Stimulated activated CD4-positive, alpha-beta T cell treated with anti-CD3 and anti-CD28 coated beads, Interleukin-15, amount 100 ng/mL, for 24 hours (primary cell): ENCODE measurements at places on chromosomes 1 and 21.

DNA sequence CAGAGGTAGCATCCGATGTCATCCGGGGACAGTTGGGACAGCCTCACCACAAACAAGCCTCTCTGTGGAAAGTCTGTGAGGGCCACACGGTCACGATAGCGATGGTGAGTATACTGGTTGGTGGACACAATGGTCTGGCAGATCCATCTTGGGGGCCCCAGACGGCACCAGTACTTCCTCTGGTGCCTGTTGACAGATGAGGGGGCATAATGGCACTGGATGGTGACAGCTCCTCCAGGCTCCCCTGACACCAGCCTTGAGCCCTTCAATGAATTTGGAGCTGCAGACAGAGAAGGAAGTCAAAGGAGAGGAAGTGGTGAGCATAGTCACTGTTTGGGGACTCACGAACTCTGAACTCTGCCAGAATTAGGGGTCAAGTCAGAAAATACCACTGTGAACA lies 8.0 kb downstream of the FCAMR start:
- DNase-seq = no peak

- DNase-seq = no peak
Observed at GRCh38 chr1:24297187-24297851, 21.8 kb upstream of the GRHL3 start.

DNA sequence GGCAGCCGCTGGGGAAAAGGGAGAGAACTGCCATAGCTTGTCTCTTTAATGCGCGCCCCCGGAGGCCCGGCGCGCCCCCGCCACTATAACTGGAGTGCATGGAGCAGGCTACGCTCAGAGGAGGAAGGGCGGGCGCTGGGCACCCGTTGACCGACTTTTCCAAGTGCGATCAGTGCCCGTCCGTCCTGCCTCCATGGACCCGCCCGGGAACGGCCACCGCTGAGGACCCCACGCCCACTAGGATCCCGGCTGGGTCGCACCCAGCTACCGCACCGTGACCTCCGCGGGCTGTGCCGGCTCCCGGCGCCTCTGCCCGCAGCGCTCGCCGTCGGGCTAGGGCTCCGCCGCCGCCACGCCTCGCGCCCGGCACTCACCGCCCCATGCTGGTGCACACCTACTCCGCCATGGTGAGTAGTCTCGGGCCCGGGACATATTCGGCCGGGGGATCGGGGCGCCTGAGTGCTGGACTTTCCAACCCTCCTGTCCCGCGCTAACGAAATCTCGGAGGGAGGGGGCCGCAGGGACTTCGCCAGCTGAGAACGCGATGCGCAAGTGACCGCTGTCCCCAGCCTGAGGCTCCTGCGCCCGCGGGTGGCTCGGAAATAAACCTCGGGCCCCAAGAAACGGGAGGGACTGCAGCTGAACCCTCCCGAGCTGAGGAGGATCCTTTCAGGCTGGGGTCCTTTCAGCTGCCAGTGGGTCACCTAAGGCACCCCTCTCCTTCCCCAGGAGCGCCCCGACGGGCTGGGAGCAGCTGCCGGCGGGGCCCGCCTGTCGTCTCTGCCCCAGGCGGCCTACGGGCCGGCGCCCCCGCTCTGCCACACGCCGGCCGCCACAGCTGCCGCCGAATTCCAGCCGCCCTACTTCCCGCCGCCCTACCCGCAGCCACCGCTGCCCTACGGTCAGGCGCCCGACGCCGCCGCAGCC lies at the start of gene TFAP2E:
Gene TFAP2E, plus strand, starts transcription at position 117 of the 927 bp plus-strand sequence. Its CDS starts 264 bp downstream, at position 381.
- DNase-seq = peak; percentile 25

DNA sequence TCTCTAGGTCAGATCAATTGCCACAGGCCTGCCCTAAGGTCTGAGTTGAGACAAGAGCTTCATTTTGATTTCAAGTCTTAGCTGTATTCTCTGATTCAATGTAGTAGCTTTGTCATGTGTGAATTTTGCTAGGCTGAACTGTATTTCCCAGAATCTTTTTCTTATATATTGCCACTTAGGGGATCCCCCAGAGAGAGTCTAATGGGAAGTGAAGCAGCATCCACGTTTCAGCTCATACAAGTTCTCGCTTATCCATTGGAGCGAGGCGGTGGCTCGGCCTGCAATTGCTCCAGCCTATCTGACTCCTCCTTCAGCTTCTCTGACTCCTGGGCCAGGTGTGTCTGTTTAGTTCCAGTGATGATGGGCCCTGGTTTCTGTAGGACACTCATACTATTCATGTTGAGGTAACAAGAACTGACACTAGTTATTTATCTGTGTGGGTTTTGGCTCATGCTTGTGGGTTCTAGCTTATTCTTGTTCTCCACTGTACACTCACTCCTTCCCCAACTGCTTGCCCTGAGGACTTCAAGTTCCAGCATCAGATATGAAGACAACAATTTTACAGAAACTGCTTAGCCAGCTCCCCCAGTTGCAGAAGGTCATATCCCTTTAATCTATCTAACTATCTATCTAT lies 48.2 kb downstream of the TBX19 start:
- no peak for DNase-seq

DNA sequence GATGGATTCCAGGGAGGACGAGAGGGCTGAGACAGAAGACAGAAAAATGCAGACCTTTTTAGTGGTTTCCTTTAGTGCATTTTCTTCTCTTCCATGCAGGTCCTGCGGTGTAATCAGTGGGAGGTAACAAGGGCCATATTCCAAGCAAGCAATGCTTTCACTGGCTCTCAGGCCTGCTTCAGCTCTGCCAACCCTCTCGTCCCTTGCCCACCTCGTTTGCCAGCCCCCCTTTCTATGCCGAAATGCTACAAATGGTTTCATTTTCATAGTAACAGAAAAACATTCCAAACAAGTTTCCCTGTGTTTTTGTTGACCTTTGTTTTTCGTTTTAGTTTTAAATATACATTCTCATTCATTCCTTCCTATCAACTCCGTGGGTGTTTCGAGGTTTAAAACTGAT lies 443.1 kb downstream of the TTLL7 start:
- no peak for DNase-seq

- no peak for DNase-seq
Observed at GRCh38 chr1:197440715-197441114, 172.7 kb downstream of the CRB1 start.

DNA sequence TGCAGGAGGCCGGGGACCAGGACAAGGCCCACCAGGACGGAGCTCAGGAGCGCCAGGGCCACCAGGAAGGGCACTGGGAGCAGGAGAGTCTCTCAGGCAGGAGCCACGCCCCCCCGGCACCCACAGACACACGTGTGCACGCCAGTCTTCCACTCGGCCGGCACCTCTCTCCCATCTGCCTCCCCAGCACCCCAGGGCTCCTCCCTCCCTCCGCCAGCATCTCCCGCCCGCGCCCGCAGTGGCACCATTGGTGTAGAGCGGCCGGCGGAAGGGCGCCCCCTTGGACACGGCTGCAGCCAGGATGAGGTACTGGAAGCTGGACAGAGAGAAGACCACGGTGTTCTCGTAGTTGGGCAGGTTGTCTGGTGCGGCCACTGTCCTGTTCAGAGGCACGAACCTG lies 6.1 kb upstream of the MFAP2 start:
- no peak for DNase-seq

DNA sequence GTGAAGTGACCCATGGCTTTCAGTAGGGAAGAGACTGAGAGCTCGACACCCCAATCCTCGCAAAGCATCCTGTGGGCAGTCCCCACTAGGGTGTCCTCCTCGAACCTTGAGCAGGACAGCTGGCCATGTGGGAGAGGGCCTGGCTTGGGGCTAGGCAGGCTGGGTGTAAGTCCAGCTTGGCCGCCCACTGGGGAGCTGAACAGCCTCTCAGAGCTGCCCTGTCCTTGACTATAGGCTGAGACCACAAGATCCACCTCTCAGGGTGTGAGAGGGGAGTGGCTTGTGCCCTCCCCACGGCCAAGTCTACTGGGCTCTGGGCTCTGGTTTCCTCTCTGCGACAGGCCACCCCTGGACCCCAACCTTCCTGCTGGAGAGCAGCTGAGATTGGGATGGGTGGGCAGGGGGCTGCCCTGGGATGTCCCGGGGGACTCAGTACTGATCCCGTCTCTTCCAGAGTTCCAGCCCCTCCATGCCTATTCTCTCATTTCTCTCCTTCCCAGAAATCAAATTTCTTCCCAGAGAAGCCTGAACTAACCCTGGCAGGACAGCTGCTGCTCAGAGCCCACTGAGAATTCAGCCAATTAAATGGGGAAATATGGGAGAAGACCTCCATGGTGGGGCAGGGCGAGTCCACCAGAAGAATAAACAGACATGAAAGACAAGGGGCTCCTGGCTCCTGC lies 282.9 kb downstream of the PTPRU start:
- DNase-seq = no peak

GRCh38 chr1:94958081-94958480 lies 31.2 kb upstream of the CNN3 start:
- DNase-seq = no peak

DNA sequence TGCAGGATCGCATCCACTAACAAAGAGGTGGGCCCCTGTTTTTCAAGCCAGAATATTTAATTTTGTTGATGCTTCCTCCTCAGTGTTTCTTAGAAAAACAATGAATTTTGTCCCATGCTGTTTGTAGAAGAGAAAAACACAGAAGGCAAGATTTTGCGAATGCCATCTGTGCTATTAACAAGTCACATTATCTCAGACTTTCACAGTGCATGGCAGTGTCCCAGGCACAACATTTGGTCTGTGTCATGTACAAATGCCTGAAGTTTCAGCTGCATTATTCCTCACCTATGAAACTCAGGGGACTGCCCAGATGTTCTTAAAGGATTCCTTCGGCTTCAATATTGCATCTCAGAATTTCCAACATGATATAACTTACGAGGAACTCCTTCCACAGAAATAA lies 99.6 kb upstream of the ZC3H11B start:
- no peak for DNase-seq

DNA sequence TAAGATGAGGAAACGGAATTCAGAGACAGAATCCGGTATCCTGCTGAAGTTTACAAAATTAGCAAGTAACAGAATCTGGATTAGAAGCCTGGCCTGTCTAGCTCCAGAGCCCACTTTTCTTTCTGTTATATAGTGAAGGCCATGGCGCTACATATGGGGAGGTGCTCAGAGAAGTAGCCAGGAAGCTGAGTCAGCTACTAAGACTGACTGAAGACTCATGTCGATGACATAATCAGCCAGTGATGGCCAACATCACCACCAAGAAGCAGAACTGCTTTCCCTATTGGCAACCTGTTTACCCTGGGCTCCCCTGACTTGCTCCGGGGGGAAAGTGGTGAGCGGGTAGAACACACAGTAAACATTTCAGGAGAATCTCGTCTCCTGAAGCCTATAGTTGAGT lies 18.8 kb downstream of the LRRC52 start:
- DNase-seq = no peak

- DNase-seq = no peak
Observed at GRCh38 chr1:217585577-217585976, 45.3 kb downstream of the GPATCH2 start.

DNA sequence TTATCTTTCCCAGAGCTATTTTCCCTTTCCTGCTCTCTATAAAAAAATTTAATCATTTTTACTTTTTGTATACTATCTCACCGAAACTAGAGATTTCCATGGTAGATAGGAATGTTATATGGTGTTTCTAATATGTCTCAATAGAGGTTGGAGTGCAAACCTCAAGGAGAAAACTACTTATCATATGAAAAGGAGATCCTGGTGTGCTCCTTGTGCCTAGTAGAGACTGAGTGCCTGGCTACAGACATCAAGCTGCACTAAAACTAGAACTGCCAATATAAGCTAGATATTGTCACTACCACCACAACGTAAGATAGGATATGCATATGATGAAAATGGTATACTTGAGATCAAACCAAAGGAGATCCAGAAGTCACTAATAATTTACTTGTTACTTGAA lies 67.0 kb downstream of the RGS18 start:
- no peak for DNase-seq

DNA sequence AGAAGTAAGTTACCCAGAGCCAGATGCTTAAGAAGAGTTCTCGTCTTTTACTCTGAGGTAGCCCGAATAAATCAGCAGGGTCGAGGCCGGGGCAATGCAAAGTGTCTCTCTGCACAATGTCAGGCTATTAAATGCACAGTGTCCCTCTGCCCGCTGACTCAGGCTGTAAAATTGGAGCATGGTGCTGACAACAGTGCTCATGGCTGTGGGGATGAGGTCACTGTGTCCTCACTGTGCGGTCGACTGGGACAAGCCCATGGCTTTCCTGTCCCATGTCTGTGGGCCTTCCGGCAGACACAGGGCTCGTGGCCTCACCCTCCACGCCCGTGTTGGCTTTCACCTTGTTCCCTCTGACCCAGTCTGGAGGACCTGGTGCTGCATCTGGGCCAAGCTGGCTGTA lies 14.6 kb upstream of the SLC2A1 start:
- no peak for DNase-seq

GRCh38 chr1:182639330-182639729 lies 35.1 kb upstream of the RGS16 start:
- DNase-seq = no peak

DNA sequence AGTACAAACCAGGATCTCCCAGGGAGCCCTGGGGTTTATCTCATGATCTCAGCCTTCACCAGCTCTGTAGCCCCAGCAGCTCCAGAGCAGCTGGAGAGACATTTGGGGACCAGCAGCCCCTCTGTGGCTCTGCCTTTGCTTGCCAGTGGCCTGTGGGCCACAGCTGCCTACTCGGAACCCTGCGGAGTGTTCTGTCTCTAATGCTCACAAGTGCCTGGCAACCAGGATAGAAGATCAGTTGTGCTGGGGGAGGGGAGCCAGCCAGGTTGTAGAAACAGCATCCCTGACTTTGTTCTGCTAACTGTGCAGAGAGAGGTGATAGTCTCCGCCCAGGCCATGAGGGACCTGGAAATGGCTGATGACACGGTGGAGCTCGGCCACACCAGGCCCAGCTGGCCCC lies 50.9 kb upstream of the KCNJ15 start:
- DNase-seq = no peak

- DNase-seq = no peak
Observed at GRCh38 chr1:205326812-205327466, 5.4 kb upstream of the NUAK2 start.

DNA sequence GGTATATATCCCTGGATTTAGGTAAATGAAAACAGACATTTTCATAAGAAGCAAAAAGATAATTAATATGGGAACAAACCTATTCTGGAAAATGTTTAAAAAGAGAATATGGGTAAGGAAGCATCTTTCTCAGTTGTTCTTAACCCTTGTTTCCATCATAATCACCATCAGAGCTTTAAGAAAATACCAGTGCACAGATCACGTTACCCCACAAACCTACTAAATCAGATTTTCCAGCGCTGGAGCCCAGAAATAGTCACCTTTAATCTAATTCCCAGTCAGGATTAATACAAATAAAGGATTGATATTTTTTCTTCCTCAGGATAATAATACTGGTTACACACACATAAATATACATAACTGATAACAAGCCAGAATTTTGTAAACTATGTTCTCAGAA lies 44.6 kb downstream of the PTPRC start:
- DNase-seq = no peak

DNA sequence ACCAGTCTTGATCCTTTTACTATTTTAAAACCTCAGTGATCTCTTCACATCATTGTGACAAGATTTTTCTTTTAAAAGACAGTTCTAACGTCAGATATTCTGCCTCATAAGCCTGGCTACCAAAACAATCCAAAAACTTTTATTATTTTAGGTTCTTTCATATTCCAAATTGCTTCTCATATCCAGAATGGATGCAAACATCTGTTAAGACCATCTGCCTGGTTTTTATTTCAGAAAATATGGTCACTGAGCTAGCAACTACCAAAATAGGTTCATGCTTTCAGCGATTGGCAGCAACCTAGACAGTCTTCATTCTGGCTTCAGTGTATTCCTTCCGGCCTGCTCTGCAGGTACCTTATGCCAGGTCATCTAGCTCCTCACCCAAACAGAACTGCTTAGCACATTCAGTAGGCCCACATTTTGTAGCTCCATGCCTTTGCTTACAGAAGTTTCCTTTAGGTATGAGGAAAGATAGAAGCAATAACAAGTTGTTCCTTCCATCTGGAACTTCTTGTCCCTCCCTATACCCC lies 59.0 kb upstream of the CACYBP start:
- DNase-seq = no peak

- DNase-seq = no peak
Observed at GRCh38 chr1:241270016-241270415, 87.0 kb downstream of the RGS7 start.
